ENCODE measurements at places on chromosomes 5 and 9.

DNA sequence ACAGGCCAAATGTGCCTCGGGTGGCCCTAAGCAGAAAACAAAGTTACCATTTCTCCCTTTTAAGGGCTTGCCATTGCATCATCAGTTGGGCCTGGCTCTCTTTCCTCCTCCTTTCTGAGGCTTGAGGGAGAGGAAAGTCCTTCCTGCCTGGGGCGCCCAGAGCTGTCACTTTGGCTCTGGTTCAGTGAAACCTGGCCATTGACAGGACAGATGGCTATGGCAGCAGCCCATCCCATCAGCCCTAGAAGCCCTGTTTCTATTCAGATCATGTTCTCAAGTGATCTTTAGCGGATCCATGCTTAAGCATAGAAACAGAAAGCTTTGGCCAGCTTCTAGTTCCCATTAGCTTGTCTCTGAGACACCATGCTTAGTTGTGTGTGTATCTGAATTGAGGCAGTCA lies 293.4 kb downstream of the YTHDC2 start:
- DNase-seq, result no peak

GRCh38 chr5:73826301-73827105 lies 200.5 kb downstream of the ARHGEF28 start:
- DNase-seq, result no peak

GRCh38 chr9:107906074-107906473 lies 416.5 kb upstream of the KLF4 start:
- no peak for DNase-seq

DNA sequence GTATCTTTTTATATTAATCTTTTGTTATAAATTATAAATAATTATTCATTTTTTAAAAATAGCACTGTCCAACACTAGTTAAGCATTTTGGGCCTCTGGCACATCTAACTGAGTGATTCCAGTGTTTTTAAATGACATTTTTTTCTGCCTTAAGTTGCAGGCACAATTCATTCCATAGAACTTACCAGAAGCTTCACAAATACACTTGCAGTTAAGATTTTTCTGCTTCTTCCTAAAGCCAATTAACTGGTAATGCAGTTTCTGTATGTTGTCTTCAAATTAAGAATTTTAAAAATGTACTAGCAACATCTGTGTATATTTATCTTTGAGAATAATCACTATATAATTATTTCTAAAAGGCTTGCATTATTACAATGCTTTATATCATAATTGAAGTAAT lies 11.2 kb upstream of the NFIB start:
- DNase-seq, result no peak

GRCh38 chr5:156802501-156802900 lies 47.6 kb upstream of the PPP1R2B start:
- DNase-seq, result no peak

DNA sequence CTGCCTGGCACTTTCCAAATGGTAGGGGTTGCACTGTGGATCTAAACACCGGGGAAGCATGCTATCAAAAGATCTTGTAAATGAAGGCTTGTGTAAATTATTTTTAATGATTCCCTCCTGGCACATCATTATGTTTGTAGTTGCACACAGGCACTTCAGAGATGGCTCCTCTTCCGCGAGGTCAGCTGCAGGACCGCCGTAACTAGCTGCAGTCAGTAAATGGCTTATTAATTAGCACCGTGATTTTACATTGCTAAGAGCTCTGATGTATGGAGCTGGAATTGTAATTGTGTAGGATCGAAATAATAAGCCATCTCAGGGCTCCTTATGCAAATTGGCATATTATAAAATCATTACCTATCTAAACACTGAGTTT lies 397.6 kb upstream of the IRX1 start:
- DNase-seq, result no peak

GRCh38 chr9:1273859-1274258 lies 223.7 kb downstream of the DMRT2 start:
- no peak for DNase-seq

DNA sequence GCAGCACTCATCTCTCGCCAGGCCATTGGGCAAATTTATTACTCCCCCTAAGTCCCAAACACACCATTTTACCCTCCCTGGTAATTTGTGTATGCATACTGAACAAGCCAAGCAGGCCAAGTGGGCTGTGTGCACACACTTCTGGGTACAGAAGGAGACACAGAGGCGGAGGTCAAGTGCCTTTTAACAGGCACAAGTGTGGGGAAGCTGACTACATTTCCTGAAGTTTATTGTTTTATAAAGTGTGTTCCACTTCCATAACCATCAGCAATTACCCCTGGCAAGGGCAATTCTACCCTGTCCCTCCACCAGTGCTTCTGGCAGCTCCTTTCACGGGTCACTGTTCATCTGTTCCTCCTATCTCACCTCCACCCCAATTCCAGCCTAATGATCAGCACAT lies 93.9 kb downstream of the SETX start:
- no peak for DNase-seq

- DNase-seq, result no peak
These were observed 22.3 kb downstream of the GLIS3 start for GRCh38 chr9:4277531-4277991.

DNA sequence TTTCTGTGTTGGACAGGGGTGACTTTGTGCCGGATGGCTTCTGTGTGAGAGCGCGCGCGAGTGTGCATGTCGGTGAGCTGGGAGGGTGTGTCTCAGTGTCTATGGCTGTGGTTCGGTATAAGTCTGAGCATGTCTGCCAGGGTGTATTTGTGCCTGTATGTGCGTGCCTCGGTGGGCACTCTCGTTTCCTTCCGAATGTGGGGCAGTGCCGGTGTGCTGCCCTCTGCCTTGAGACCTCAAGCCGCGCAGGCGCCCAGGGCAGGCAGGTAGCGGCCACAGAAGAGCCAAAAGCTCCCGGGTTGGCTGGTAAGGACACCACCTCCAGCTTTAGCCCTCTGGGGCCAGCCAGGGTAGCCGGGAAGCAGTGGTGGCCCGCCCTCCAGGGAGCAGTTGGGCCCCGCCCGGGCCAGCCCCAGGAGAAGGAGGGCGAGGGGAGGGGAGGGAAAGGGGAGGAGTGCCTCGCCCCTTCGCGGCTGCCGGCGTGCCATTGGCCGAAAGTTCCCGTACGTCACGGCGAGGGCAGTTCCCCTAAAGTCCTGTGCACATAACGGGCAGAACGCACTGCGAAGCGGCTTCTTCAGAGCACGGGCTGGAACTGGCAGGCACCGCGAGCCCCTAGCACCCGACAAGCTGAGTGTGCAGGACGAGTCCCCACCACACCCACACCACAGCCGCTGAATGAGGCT lies at the start of gene ADRB2:
ADRB2 (plus strand) TSS at position 559 of the 686 bp plus-strand sequence. CDS start 221 bp downstream, outside the sequence.
- DNase-seq, result peak; percentile 92

DNA sequence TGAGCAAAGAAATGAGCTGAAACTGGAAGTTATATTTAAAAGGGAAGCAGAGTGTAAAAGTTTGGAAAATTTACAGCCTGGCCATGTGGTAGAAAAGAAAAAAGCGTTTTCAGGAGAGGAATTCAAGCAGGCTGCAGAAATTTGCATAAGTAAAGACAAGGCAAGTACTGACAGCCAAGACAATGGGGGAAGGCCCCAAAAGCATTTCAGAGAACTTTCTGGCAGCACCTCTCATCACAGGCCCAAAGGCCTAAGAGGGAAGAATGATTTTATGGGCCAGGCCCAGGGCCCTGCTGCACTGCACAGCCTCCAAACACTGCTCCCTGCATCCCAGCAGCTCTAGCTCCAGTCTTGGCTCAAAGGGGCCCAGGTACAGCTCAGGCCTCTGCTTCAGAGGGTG lies 169.7 kb downstream of the GLIS3 start:
- no peak for DNase-seq

GRCh38 chr5:96714951-96715451 lies 52.8 kb downstream of the CAST start:
- peak; percentile 83 for DNase-seq

GRCh38 chr9:124835026-124835557 lies 18.2 kb upstream of the WDR38 start:
- no peak for DNase-seq

DNA sequence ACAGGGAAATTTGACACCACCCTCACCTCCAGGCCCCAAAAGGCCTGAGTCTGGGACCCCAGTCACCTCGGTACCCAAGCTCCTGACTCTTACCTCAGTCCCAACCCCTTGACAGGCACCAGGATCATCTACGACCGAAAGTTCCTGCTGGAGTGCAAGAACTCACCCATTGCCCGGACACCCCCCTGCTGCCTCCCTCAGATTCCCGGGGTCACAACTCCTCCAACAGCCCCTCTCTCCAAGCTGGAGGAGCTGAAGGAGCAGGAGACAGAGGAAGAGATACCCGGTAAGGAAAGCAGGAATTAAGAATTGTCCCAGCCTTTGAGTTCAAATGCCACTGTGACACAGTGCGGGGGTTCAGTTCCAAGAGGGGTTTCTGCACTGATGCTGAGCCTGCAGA lies 1.3 kb downstream of the EIF4EBP3 start:
- no peak for DNase-seq

DNA sequence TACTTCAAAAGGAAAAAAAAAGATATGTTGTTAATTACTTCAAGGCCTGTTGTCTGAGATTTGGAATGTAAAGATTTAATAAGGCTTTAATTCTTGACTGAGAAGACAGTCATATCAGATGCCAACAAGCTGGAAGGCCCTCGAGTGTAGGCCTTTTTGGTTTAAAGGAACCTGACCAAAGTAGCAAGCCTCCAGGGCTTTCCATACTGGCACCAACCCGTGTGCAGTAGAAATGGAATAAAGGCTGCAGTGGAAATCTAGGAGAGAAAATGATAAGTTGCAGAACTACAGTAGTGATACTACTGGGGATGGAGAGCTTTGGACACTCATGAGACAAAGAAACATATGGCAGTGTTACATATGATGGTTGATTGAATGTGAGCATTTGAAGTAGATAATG lies 358.0 kb downstream of the TAF11L14 start:
- DNase-seq, result no peak

DNA sequence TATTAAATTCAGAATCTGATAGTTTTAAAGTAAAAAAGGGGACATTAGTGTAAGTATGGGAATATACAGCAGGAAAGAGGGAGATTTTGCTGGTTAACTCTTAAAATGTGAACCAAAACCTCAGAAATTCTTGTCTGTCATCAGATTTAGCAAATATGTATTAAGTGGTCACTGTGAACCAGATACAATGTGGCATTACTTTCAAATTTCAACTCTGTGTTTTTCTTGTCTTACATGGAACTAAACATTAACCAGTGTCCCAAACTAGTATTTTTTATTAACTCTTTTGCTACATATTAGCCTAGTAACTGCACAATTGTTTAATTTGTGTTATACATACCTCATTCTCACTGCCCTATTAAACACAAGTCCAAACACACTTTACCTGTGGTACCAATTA lies 259.9 kb upstream of the RASA1 start:
- DNase-seq, result no peak

- DNase-seq, result no peak
These were observed 59.0 kb upstream of the BOD1 start for GRCh38 chr5:173675287-173675996.

DNA sequence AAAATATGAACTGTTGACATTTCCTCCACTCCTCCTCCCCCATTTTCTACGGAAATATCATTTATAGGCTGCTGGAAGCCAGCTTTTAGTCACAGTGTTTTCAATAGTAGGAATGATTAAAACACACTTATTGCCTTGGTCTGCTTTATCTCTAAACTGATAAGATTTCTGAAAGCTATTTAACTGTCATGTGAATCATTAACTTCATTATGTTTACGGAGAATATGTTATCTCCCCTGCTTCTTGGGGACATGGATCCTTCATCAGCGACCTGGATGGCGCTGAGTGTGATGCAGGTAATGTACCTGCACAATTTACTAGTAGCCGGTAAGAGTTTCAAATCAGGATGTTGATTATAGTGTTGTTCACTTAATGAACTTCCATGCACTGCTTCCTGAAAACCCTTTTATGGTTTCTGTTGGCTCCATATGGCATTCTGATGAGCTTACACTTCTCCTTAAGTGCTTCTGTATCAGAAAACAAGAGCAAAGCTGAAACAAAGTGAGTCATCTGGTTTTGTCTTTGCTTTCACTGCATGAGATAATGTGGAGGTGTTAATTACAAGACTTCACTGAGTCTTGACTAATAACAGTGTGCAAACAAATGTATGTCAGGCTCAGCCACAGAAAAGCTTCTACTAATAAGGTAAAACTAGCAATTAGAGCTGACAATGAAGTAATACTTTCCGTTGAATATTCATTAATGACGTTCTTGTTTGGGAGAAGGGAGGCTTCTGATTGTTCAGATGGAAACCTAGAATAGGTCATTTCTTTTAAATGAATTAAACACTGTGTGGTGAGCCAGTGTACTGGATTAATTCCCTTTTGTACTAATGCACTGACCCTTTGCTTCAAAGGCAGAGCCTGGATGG lies 162.4 kb upstream of the ZNF608 start:
- no peak for DNase-seq

DNA sequence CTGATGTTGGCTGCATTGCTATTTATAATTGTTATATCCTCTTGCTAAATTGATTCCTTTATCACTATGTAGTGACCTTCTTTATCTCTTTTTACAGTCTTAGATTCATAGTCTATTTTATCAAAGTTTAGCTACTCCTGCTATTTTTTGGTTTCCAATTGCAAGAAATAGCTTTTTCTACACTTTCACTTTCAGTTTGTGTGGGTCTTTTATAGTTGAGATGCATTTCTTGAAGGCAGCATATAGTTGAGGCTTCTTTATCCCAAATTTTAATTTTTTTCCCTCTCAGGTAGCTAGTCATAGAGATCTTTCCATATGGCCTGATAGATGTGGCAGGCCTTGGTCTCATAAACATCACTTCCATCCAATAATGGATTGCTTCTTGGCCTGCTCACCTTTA lies 228.5 kb downstream of the COMMD10 start:
- no peak for DNase-seq
